Putamen (tissue), 1 donor: ENCODE measurements at places on chromosomes 12 and 14.

DNA sequence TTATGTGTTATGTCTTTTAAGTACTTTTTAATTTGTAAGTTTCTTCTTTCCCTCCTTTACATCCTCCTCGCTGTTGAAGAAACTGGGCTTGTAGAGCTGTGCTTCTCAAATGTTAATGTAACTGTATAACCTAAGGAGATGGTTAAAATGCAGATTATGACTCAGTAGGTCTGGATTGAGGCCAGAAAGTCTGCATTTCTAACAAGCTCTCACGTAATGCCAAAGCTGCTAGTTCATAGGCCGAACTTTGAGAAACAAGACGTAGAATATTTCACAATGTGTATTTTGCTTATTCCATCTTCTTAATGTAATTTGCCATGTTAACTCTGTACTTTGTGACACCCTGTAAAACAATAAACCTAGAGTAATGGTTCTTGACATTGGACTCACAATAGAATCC is 193.3 kb upstream of the SYT1 start:
- no peak for DNase-seq

GRCh38 chr12:28938581-28939235 is 210.4 kb upstream of the FAR2 start:
- no peak for DNase-seq

DNA sequence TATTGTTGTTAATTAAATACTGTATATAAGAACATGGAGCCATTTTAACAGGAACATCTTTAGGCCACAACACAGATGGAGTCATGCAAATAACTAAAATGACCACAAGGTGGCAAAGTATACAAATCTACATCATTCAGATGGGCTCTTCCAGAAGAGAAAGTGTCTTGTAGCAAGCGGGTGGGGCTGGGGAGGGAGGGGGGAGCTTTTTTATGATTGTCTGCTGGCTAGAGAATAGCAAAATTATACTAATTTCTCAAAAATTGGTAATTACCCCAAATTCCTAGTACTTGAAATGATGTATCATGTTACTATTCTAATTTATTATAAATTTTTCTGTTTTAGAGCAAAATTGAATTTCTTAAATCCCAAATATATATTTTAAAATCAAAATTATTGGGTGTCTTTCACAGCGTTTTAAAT is 378.7 kb downstream of the PRKD1 start:
- DNase-seq = peak; percentile 73

DNA sequence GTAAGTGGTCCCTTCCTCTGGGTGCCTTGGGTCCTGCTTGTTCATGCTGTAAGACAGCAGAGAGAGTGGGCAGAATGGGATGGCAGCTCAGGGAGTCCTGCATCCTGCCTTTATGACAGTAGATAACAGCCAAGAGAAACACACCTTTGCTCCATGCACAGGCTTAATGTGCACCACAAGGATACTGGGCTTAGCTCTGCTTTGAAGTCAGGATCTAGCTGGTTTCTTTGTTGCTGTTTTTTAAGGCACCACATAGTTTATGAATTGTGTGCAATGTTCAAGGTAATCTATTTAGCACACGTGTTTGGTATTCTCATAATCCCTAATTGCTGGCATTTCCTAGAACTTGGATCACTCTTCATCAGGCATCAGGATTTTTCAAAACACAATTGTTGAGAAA is 239.5 kb upstream of the DCN start:
- DNase-seq = no peak

DNA sequence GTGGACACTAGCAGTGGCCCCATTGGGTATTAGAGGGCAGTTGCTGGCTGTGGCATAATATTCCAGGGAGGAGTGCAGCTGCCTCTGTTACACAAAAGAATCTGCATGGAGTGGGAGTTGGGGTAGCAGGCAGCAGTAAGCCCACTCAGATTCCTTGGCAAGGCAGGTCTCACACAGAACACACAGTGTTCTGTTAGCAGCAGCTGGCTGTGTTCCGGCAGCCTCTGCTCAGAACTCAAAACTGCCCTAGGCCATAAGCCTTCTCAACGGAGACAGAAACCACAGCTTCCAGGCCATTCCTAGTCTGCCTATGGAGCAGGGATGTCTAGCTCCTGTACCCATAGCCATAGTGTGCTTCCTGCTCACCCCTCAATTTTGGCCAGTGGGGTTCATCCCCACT is 1085.4 kb downstream of the SLC6A15 start:
- no peak for DNase-seq

GRCh38 chr14:40494483-40494882 is 1062.2 kb upstream of the FBXO33 start:
- DNase-seq = no peak

DNA sequence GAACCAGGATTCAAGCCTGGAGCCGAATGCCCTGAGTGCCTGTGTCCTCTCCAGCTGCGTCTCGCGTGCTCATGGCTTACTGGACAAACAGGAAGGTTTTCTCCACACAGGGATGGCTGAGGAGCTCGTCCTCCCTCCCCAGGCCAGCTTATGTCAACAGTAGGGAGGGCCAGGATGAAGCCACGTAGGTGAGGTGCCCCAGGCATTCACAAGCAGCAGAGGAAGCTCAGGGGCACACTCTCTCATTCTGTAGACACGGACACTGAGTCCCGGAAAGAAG is 49.3 kb downstream of the TRPV4 start:
- DNase-seq = no peak

GRCh38 chr14:38184132-38184531 is 23.6 kb upstream of the SSTR1 start:
- no peak for DNase-seq

GRCh38 chr12:93261505-93262094 is 116.1 kb upstream of the NUDT4 start:
- DNase-seq = no peak

DNA sequence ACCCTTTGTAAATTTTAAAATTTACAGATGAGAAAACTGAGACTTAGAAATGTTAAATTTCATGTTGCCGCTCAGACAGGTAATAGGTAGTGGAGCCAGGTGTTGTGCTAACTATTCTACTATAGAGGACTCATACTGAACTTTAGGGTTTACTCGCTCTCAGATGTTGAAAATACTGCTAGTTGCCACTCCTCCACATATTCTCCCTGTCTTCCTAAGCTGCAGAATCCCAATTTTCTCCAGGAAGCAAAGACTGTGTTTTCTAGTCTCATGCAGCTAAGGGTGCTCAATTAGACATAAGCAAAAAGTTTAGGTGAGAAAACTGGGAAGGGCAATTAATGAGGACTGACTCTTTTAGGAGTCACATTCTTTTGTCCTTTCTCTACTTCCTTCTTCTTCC is 612.3 kb downstream of the KCNH5 start:
- DNase-seq = no peak

DNA sequence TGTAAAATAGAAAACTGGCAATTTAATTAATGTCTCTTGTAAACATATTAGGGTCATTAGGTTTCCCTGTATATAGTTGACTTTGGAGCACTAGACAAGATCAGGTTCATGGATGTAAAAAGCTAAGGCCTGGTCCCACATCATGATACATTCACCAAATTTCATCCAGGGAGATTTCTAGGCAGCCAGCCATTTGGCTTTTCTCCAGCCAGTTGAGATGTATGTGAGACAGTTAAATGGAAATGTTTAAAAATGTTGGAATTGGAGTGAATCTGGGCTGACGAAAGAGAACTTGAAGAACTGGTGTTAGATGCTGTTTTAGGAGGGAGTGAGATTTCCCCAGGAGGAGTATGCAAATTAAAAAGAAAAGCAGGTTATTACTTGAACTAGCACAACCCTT is 41.8 kb upstream of the CLEC14A start:
- DNase-seq = no peak

- no peak for DNase-seq
Measured at GRCh38 chr12:14988035-14988434, 15.2 kb downstream of the PDE6H start.

DNA sequence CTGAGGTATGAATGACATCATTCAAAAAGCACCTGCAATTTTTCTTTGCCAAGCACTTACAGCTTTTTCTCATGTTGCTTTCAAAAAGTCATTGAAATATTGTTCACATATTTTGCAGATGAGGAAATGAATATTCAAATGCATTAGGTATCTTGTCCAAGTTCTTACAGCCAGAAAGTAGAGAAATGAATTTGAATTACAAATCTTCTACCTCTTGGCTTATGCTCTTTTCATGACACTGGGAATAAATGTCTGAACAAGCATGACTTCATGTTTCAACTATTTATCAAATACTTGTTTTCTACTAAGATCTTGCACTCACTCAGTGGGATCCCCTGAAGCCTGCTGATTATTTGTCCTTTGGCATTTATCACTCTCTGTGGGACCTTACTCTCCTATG is 267.2 kb upstream of the BTG1 start:
- no peak for DNase-seq

- DNase-seq = no peak
Measured at GRCh38 chr12:26266881-26267280, 71.5 kb downstream of the SSPN start.

- no peak for DNase-seq
Measured at GRCh38 chr12:121889274-121889624, 659 bp downstream of the PSMD9 start.

GRCh38 chr14:96078625-96079016 is 39.5 kb downstream of the C14orf132 start:
- DNase-seq = no peak

DNA sequence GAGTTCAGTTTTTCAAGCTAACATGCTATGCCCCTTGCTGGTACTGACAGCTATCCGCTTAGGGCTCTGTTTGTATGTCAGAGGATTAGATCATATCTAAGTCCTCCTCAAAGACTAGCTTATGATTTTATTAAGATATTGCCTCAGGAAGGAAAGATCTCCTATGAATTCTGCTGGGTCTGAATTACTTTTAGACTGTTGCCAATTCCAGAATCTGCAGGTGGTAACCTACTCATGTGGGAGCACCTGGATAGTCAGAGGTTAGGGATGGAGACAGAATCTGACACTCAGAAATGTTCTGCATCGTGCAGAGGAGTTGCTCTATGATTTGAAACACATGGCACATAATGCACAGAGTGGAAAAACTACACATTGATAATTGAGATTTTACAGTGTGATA is 843.4 kb downstream of the SLC6A15 start:
- DNase-seq = no peak
